ENCODE measurements at places on chromosomes 4 and X.

DNA sequence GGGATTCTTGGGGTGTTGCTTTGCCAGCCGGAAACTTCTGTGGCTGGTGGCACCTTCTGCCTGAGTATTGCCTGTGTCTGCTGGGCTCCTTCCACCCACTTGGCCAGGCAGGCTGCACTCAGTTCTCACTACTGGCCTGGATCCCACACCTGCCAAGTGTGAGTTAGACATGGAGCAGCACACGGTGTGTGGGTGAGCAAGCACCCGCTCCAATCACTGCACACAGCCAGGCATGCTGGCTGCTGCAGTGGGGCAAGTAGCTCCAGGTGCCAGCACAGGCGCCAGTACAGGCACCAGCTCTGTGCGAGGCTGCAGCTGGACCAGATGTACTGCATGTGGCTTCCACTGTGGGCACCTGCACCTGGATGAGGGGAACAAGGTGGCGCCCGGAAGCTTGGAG, 23.9 kb downstream of the DCUN1D4 start:
- DNase-seq: no peak

DNA sequence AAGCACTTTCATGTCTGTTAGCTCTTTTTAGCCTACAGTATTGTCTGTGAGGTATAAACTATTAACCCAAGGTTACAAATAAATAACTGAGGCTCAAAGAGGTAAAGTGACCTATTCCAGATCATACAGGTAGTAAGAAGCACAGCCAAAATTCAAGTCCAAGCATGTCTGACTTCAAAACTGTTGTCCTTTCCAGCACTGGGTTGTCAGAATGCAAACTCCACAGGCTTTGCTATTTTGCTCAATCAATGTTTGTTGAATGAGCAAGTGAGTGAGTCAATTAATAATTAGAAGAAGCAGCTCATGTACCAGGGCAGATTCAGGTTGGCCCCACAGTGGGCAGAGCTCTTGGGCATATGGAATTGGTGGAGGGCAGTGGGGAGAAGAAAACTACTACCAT, 134.1 kb upstream of the ARHGEF9 start:
- no peak for DNase-seq

- no peak for DNase-seq
Measured at GRCh38 chrX:110008011-110008635, 5.2 kb downstream of the TMEM164 start.

DNA sequence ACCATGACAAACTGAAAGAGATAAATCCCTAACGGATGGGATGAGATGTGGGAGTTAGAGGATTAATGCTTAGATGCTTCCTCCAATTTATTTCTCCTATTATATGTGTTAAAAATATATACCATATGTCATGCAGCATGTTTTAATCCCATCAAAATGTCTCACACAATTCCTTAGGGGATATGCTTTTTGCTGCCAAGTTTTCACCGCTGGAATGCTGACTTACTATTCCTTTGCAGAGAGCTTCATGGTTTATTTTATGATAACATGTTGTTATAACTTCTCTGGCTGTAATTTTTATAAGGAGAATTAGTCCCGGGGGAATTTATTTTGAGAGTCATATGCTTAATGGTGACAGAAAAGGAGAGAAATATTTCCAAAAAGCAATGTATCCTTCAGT, 670.3 kb downstream of the IL1RAPL1 start:
- no peak for DNase-seq

DNA sequence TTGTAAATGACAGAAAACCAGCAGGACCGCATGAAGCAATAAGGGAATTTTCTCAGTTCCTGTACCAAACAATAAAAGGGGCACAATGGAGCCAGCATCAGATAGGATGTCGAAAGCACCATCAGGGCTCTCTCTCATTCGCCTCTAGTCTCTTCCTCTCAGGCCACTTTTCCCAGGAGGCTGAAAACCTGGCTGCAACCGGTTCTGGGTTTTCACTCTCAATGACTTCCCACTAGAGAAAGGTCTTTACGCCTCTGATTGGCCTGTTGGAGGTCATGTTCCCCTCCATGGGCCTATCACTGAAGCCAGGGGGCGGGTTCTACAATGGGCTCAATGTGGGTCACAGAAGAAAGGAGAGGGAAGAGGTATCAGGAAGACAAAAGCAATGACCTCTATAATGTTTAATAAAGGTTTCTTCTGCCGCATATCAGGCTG, 29.3 kb downstream of the ZNF827 start:
- DNase-seq: no peak

- DNase-seq: no peak
Measured at GRCh38 chrX:44244008-44244407, 99.5 kb downstream of the EFHC2 start.

GRCh38 chr4:75004755-75005668, 72.1 kb downstream of the PARM1 start:
- DNase-seq: no peak

DNA sequence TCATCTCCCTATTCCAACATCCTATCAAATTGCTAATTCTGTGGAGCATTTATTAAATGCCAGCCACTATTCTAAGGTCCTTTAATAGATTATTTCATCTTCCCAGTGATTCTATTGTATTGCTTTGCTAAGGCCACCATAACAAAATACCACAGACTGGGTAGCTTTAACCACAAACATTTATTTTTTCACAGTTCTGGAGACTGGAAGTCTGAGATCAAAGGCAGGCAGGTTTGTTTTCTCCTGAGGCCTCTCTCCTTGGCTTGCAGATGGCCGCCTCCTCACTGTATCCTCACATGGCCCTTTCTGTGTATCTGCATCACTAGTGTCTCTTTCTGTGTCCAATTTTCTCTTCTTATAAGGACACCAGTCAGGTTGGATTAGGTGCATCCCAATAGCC, 64.5 kb downstream of the CPE start:
- no peak for DNase-seq

DNA sequence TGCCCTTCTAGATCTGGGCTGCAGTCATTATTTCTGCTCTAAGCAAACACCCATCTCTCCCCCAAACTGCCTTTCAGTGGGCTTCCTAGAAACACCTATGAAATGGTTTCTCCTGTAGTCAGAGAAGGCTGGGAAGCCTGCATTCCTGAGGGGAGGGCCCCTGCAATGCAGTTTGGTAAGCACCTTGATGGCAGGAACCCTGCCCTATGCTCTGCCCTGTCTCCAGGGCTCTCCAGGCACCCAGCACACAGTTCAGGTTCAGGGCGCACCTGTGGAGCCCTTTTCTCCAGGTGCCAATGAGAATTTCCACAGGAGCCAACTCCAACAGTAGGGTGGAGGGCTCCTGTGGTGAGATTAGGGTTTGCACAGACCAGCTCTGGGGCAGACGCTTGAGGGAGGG, 69.1 kb upstream of the FBXW7 start:
- DNase-seq: no peak
